NCI-H524 treated with DMSO at 0.1 percent for 48 hours (cell line): ENCODE measurements at places on chromosomes 11 and 22.
A peak's percentile ranks its signal among the peaks of the same experiment; 100 is the strongest.

GRCh38 chr11:76266286-76267100 is 60.2 kb upstream of the WNT11 start:
- DNase-seq, result no peak

DNA sequence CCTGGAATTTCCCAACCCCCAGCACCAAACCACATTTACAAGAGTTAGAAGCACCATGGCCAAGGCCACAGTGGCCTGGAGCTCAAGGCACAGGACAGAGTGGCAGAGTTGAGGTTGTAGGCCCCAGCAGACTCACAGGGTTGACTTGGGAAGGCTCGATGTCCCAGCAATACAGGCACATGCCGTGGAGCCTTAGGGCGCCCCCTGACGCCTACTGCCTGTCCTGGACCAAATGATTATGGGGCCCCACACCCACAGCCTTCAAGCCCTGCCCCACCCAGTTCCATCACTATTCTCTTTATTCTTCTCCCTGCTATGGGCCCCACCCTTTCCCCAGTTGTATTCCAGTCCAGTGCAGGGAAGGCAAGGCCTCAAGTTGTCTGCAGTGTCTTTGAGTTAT is at the start of gene CCDC179:
Gene CCDC179 (minus strand): TSS at position 234 of the 400 bp plus-strand sequence. CDS start 53 bp downstream, at position 181.
- DNase-seq, result no peak

GRCh38 chr11:93329936-93330445 is 551 bp upstream of the DEUP1 start:
- DNase-seq, result peak; percentile 2

GRCh38 chr11:15663777-15664218 is 549.1 kb downstream of the INSC start:
- DNase-seq, result no peak

DNA sequence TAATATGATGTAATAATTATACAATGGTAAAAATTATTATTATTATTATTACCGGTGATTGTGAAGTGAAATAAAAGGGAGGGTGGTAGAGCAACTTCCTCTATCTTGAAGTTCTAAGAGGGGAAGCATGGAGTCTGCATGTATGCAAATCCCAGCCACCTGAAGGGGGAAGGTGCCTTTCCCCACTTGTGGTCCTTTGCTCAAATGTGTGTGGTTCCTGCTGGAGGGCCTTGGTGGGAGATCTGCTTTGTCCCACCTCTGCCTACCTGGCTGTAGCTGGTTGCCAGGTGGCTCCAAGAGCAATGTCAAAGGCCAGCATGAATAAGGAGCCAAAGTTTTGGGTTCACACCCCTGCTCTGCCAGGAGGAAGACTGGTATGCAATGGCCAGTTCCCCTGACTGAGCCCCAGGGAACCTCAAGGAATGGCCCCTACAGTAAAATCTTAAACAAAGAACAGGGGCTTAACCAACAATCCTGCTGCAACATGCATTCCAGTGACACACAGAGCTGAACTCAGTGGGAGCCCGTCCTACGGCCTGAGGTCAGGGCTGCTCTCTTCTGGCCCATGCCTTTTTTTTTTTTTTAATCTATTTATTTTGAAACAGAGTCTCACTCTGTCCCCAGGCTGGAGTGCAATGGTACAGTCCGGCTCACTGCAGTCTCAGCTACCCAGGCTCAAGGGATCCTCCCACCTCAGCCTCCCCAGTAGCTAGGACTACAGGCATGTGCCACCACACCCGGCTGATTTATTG is 8.5 kb downstream of the TMEM132A start:
- DNase-seq, result no peak

GRCh38 chr11:25615841-25616240 is 716.1 kb upstream of the ANO3 start:
- DNase-seq, result no peak

DNA sequence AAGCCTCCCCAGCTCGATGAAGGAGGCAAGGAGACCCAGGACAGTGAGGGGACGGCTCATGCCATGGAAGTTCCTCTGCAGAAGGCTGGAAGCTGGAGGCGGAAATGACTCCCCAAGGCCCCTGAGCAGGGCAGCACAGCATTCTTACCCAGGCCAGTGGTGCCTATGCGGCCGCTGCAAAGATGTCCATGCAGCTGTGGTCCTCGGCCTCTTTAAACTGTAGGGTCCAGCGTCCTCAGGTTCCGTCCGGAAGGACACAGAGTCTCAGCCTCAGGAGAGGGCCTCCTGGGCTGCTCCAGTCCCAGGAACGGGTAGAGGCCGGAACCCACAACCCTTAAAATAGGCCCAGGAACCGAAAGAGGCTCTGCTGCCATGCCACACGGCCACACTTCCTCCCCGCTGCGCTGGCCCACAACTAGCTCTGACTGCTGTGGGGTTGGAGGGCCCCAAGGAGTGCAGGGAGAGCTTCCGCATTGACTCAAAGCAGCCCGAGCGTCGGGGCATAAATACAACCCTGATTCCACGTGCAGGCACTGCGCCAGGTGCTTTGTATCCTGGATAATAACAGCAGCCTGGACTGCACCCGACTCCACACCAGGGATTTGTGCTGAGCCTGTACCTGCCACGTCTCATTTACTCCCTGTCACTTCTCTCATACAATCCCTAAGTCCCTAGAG is 5.5 kb downstream of the KIAA0930 start:
- no peak for DNase-seq

DNA sequence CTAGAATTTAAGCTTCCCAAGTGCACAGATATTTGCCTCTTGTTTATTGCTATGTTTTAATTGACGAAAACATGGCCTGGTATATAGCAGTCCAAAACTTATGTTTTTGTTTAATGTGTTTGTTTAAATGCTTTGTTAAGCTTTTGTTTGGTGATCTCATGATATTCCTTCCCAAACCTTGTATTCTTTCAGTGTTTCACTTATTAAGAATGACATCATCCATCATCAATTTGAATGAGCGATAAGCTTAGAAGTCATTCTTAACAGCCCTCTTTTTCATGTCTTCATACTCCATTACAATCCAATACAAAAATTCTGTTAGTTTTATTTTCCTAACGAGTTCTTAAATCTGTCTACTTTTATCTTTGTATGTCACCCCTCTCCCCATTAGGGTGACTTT is 206.0 kb downstream of the DYNC2H1 start:
- DNase-seq, result no peak

GRCh38 chr11:126603486-126603885 is 248.0 kb downstream of the ST3GAL4 start:
- no peak for DNase-seq

DNA sequence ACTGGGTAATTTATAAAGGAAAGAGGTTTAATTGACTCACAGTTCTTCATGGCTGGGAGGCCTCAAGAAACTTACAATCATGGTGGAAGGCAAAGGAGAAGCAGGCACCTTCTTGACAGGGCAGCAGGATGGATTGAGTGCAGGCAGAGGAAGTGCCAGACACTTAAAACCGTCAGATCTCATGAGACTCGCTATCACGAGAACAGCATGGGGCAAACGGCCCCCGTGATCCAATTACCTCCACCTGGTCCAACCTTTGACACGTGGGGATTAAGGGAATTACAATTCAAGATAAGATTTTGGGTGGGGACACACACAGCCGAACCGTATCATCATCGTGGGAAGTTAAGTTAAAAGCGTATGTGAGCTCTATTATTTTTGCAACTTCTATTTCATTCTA is 71.4 kb upstream of the SYN3 start:
- no peak for DNase-seq
